CD8-positive, alpha-beta T cell (primary cell): ENCODE measurements at places on chromosomes 5 and 9.

DNA sequence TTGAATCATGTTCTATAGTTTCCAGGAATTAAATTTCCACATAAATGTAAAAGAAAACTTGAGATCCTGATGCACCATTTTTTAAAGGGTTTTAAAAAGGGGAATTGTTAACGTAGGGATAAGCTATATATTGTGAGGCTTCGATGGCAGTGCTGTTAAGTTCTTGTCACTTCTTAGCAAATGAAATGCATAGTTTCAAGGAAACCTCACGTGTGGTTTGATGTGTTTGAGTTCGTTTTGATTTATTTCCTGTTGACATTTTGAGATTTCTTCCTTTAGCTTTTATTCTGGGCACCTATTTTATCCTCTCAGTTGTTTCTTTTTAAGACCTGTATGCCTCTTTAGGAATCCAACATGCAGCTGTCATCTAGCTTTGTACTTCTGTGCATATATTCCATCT lies 301.0 kb downstream of the DOCK8 start:
- no peak for DNase-seq

DNA sequence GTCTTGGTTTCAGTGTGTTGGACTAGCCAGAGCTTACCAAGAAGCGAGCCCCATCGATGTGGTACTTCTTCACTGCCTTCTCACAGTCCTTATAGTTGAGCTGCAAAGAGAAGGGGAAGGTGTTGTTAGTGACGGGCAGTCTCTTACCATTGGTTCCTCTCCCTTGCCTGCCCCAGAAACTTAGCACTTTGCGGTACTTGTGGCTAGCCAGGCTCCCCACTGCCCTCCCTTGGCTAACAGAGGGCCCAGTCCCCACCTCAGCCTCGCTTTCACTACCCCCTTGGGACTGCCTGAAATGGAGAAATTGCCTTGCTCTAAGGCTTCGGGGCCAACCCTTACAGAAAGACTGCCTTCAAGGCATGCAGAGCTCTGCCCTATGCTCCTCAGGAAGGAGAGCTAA lies 4.3 kb downstream of the LCP2 start:
- no peak for DNase-seq

- no peak for DNase-seq
These were observed 126.8 kb downstream of the SLC1A3 start for GRCh38 chr5:36733183-36733582.

GRCh38 chr9:70259512-70259802 lies 679 bp downstream of the SMC5 start:
- no peak for DNase-seq

GRCh38 chr9:36560771-36561170 lies 11.9 kb upstream of the MELK start:
- DNase-seq, result no peak

DNA sequence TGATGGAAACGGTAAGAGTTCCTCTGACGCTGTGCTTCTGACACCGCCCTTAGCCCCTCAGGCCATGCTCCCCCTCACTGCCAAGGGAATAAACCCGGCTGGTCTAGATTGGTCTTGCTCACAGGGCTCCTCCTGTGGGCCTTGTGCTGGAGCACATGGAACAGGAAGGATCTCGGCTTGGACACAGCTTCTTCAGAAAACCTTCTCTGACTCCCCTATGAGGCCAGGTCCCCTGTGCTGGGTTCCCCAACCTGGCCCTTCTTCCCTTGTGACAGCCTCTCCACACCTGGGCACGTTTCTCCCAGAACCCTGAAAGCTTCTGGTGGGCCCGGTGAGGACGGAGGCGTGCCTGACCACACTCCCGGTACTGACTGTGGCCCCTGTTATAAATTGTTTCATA lies 8.2 kb downstream of the SPATA31E1 start:
- DNase-seq, result no peak
